ENCODE measurements at places on chromosomes 13 and 19.

DNA sequence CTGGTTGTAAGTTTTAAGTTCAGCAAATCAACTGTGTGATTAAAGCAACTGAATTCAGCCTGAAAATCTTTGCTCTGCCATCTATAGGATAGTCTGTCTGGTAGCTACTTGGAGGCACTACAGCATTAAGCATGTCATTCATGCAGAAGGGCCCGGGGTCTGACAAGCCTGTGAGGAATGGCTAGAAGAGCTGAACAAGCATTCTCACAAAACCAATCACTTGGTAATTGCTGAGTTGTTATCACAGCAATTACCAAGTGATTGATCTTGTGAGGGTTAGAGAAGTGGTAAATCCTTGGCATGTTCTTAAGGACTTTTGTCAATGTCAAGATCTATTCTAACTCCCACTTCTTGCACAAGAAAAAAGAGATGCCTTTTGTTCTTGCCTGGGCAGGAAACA is 356.1 kb downstream of the FGF14 start:
- H3K4me3 ChIP-seq = no peak overlapping the region
- no peak overlapping the region for H3K27ac ChIP-seq
- H3K36me3 ChIP-seq = no peaks in the 10 kb centered on the region
- DNase-seq = no peak
- no peaks in the 10 kb centered on the region for H3K27me3 ChIP-seq

GRCh38 chr13:101149735-101150384 is 266.4 kb downstream of the NALCN start:
- no peaks in the 10 kb centered on the region for H3K27me3 ChIP-seq
- no peaks in the 10 kb centered on the region for H3K36me3 ChIP-seq
- H3K4me3 ChIP-seq = no peak overlapping the region

DNA sequence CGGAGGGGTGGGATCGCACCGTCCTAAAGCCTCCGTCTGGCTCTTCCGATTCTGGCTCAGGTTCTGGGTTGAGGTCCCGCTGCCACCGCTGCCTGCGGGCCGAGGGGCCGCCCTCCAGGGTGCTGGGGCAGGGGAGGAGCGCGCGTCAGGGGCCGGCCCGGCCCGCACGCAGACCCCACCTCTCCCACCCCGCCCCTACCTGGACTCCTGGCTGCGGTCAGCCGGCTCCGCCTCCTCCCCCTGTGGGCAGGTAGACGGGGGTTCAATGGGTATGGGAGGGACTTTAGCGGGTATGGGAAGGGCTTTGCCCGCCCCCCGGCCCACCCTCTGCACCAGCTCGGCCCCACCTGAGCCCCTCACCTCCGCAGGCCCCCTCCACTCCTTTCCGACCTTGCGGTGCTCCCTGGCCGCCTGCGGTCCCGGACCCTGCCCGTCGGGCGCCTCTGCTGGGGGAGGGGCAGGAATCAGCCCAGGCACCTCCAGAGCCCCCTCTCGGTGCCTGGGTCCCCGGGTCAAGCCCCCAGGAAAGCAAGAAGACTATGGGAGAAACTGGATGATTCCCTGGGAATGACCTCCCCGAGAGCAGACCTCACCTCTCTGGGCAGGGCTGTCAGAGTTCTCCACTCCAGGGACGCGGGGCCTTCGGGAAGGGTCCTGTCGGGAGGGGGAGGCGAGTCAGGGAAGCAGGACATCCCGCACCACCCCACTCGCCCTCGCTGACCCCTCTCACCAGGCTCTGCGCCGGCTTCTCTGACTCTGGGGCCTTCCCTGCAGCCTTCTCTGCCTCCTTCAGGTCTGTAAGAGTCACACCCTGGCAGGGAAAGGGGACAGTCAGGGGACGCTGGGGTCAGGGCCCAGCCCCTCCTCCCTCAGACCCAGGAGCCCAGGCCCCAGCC is 17.0 kb downstream of the EPS8L1 start:
- peaks cover 27% of the 10 kb centered on the region for H3K36me3 ChIP-seq
- no peaks in the 10 kb centered on the region for H3K27me3 ChIP-seq
- H3K4me3 ChIP-seq = no peak overlapping the region
- no peak for DNase-seq
- peaks cover 7% of the 10 kb centered on the region for H3K4me1 ChIP-seq
- H3K27ac ChIP-seq = no peak overlapping the region

DNA sequence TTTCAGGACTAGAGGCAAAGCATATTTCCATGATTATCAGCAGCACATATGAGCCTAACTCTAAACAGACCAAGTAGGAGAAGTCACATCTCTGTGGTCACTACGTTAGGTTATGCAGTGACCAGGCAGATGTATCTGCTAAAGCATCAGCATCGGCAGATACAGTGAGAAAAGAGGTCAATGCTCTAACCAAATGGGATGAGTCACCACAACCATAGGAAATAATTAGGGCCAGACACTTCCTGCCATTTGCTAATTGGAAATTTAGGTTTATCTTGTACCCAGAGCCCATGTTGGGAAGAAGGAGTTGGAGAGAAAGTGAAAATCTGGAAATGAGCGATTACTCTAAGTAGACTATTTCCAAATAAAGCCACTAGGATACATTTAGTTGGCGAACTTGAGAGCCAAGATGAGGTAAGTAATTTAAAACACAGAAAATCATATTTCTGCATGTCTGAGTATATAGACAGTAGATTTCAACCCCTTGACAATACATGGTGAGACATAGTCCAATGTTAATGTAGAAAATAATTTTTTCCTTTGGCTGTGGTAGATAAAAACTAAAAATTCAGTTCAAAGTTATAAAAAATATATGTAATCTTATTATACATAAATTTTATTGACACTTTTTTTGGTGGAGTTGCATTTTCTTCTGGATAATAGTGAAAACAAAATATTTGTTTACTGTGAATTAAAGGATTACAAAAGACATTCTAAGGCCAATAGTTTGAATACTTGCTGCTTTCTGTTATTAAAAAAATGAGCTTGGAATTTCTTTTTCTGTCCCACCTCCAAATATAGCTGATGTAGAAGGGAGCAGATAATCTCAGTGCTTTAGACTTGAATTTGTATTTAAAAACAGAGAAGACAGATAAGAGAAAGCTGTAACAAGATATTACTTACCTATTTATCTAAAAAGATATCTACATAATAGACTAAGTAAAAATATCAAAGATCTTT is 104.4 kb upstream of the CSNK1A1L start:
- no peaks in the 10 kb centered on the region for H3K4me1 ChIP-seq
- H3K27ac ChIP-seq = no peak overlapping the region
- no peak overlapping the region for H3K4me3 ChIP-seq
- no peaks in the 10 kb centered on the region for H3K27me3 ChIP-seq

GRCh38 chr19:35777086-35777841 is 1.9 kb downstream of the ARHGAP33 start:
- H3K27ac ChIP-seq = no peak overlapping the region
- no peaks in the 10 kb centered on the region for H3K27me3 ChIP-seq
- no peak overlapping the region for H3K4me3 ChIP-seq
- peaks cover 8% of the 10 kb centered on the region for H3K4me1 ChIP-seq

DNA sequence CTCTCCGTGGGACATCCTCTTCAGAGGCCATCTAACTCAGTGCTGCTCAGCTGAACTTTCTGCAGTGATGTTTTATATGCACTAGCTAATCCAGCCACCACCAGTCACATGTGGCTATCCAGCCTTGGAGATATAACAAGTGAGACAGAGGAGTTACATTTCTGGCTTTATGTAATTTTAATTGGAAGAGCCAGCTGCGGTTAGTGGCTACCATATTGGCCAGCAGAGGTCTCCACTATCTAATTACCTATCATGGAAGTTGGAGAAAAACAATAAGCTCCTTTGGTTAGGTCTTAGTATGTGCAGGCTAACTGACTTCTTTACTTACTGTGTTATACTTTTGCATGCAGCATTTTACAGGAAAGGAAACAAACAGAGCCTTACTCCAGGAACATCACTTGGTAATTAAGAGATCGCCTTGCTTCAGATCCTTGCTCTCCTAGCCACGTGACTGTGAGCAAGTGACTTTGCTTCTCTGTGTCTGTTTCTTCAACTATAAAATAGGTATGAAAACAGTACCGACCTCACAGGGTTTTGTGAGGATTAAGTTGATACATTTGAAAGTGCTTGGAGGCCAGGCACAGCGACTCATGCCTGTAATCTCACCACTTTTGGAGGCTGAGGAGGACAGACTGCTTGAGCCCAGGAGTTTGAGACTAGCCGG is 1.6 kb upstream of the KLK10 start:
- H3K27me3 ChIP-seq = peaks cover 24% of the 10 kb centered on the region
- no peak overlapping the region for H3K27ac ChIP-seq
- H3K36me3 ChIP-seq = no peaks in the 10 kb centered on the region
- peak; percentile 14 for DNase-seq
- H3K4me3 ChIP-seq = no peak overlapping the region

GRCh38 chr19:19402656-19403372 is 2.7 kb upstream of the GATAD2A start:
- no peak for DNase-seq
- no peaks in the 10 kb centered on the region for H3K36me3 ChIP-seq
- peaks cover 22% of the 10 kb centered on the region for H3K4me1 ChIP-seq
- no peak overlapping the region for H3K4me3 ChIP-seq

DNA sequence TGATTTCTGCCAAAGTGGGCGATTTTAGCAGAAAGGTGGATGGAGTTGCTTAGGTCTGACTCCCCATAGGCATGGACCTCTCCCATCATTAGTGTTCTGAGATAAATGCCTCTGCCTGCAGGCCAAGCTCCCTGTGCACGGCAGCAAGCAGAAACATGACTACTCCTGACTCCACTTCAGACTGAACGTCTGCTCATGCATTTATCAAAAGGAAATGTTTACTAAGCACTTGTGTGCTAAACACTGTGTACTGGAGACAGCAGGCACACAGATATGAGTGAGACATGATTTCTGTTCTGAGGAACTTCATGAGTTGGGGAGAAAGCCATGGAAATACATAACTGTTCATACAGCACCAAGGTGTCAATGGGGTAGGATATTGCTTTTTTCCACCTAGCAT is 149.6 kb downstream of the MIPEP start:
- H3K27ac ChIP-seq = peak overlapping the region; percentile 0
- H3K4me1 ChIP-seq = peaks cover 41% of the 10 kb centered on the region
- no peaks in the 10 kb centered on the region for H3K27me3 ChIP-seq
- DNase-seq = no peak
- H3K36me3 ChIP-seq = no peaks in the 10 kb centered on the region

- no peaks in the 10 kb centered on the region for H3K4me1 ChIP-seq
- DNase-seq = no peak
- H3K36me3 ChIP-seq = no peaks in the 10 kb centered on the region
- H3K27ac ChIP-seq = no peak overlapping the region
Observed at GRCh38 chr13:63128716-63129115, 1713.1 kb upstream of the PCDH20 start.

DNA sequence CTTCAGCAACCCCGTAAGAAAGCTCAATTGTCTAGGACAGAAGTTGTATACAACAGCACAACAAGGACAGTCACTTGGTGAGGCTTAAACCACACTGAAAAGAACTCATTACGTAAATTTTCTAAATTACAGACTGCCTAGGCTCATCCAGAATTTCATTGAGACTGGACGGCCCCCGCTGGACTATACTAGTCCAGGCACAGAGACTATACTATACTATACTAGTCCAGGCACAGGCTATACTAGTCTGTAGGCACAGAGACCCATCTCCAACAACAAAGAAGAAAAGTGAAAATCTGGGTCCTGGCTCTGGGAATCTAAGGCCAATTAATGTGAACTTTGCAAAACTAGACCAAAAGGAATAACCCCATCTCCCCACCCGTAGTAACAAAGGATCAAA is 700 bp downstream of the ZNF816 start:
- no peak for DNase-seq
- no peaks in the 10 kb centered on the region for H3K36me3 ChIP-seq
- H3K27ac ChIP-seq = peak overlapping the region; percentile 67
- no peaks in the 10 kb centered on the region for H3K27me3 ChIP-seq

- H3K27me3 ChIP-seq = no peaks in the 10 kb centered on the region
- no peak overlapping the region for H3K27ac ChIP-seq
- no peak for DNase-seq
- H3K4me1 ChIP-seq = no peaks in the 10 kb centered on the region
- no peaks in the 10 kb centered on the region for H3K36me3 ChIP-seq
Observed at GRCh38 chr13:29546662-29547061, 48.8 kb downstream of the SLC7A1 start.

- peaks cover 31% of the 10 kb centered on the region for H3K4me1 ChIP-seq
- H3K36me3 ChIP-seq = no peaks in the 10 kb centered on the region
- peak overlapping the region; percentile 51 for H3K27ac ChIP-seq
- peak; percentile 62 for DNase-seq
- no peak overlapping the region for H3K4me3 ChIP-seq
- H3K27me3 ChIP-seq = no peaks in the 10 kb centered on the region
Observed at GRCh38 chr19:37999309-38000213, 92.6 kb downstream of the SIPA1L3 start.

All from thyroid gland (tissue), 4 donors.